Liver (tissue), 10 donors: ENCODE measurements at places on chromosomes 5 and 9. TPM values are rescaled to one million over a fixed set of nuclear protein-coding genes. Genes with fewer than 3 reads are reported as not detected.

DNA sequence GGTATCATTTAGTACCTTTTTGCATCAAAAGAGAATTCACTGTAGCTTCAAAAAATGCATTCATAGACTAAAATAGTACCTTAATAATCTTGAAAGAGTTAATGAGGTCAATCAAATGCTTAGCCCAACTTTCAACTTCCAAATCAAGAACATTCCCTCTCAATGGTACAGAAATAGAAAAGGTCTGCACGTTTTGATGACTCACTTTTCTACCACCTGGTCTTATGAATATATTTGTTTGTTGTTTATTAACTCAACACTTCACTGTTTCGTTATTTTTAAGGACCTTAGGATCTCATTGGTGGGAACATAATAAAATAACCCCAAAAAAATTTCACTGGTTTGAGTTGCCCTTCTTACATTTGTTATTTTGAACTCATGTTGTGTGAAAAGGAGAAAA is 229.5 kb downstream of the MEF2C start:
- H3K27ac ChIP-seq = no peak overlapping the region
- no peaks in the 10 kb centered on the region for H3K4me1 ChIP-seq

DNA sequence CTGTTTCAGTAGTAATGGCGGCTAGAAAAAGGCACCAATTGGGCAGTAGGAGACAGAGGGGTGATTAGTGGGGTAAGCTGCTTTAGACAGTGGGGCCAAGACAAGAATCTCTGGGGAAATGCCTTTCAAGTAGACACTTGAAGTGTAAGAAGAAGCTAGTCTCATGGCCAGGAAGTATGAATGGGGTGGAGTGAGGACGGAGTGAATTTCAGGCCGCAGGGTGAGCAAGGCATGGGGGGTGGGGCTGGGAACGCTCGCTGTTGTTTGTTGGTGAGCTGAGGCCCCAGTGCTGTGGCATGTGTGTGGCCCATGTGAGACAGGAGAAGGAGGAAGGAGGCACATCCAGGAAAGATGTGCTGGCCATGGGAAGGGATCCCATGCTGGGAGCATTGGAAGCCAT is 149.2 kb upstream of the NFIL3 start:
- DNase-seq = no peak
- H3K4me3 ChIP-seq = no peak overlapping the region
- H3K36me3 ChIP-seq = no peaks in the 10 kb centered on the region

The LAMC3 gene
- polyA plus RNA-seq = 2.5 TPM

The PTGES gene
- 0.17 TPM for polyA plus RNA-seq

GRCh38 chr5:149959406-149960236 is 937 bp upstream of the SLC26A2 start:
- H3K4me3 ChIP-seq = peak overlapping the region; percentile 21
- H3K27me3 ChIP-seq = no peaks in the 10 kb centered on the region
- no peaks in the 10 kb centered on the region for H3K36me3 ChIP-seq
- no peaks in the 10 kb centered on the region for H3K4me1 ChIP-seq

DNA sequence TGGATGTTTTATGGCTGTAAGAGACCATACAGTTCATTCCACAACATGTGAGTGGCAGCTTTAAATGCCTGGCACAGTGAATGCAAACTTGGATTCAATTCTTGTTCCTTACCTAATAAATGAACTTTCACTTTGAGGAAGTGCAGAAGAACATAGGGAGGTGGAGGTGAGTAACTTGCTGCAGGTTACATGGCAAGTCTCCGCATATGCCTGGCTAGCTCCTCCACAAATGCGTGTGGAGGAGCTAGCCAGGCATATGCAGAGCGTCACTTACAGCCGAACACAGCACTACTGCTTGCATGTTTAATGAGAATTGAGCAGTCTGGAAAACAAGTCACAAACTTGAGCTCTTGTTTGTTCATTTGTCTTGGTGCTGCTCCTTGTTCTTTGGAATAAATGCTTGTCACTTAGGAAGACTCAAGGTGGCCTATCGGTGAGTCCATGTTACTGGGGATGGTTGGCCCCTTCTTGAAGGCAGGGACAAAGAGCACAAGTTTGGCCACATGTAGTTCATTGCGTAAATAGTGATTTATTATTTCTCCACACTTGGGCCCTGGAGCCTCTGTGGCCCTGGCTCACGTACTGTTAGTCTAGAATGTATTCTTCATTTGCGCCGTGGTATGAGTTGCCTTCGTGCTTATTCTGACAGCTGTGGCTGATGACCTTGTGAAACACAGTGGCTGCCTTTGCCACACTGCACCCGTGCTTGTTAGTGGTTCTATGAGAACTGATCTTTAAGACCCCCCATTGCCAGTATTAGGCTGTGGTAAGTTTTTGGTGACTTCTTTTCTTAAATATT is 3.1 kb downstream of the ISOC1 start:
- H3K36me3 ChIP-seq = no peaks in the 10 kb centered on the region
- H3K4me3 ChIP-seq = no peak overlapping the region
- no peak for DNase-seq
- no peak overlapping the region for H3K27ac ChIP-seq

- H3K27ac ChIP-seq = no peak overlapping the region
- no peak for DNase-seq
- no peaks in the 10 kb centered on the region for H3K27me3 ChIP-seq
- peaks cover 3% of the 10 kb centered on the region for H3K4me1 ChIP-seq
- H3K36me3 ChIP-seq = no peaks in the 10 kb centered on the region
Observed at GRCh38 chr5:9502864-9503263, 43.0 kb downstream of the SEMA5A start.

The FAM174A gene
- polyA plus RNA-seq = 20.4 TPM

GRCh38 chr9:136326061-136326760 is 1.1 kb upstream of the GPSM1 start:
- DNase-seq = no peak
- no peaks in the 10 kb centered on the region for H3K36me3 ChIP-seq
- H3K27me3 ChIP-seq = no peaks in the 10 kb centered on the region
- no peak overlapping the region for H3K4me3 ChIP-seq
- H3K4me1 ChIP-seq = peaks cover 12% of the 10 kb centered on the region
- peak overlapping the region; percentile 50 for H3K27ac ChIP-seq

DNA sequence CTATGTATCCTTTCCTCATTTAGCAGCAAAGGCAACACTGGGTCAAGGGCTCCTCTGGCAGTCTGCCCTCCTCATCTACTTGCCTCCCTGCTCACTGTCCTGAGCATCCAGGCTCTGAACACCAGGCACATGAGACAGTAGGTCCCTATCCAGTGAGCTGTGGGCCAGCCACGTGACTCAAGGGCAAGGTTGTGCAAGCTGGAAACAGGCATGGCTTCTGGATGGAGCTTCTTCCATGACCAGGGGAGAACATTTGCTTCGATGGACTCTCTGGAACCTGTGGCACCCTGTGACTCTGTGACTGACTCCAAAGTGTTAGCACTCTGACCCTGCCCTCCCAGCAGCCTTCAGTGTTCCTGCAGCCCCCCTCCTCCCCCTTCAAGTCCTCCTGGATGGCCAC is 31.2 kb downstream of the ENHO start:
- DNase-seq = no peak
- H3K4me3 ChIP-seq = no peak overlapping the region
- no peaks in the 10 kb centered on the region for H3K4me1 ChIP-seq
- H3K27ac ChIP-seq = no peak overlapping the region
- H3K27me3 ChIP-seq = no peaks in the 10 kb centered on the region

- H3K36me3 ChIP-seq = no peaks in the 10 kb centered on the region
- no peak overlapping the region for H3K4me3 ChIP-seq
- H3K4me1 ChIP-seq = no peaks in the 10 kb centered on the region
- H3K27ac ChIP-seq = no peak overlapping the region
- no peak for DNase-seq
- no peaks in the 10 kb centered on the region for H3K27me3 ChIP-seq
Observed at GRCh38 chr5:165035520-165035919, 1530.1 kb downstream of the MAT2B start.

DNA sequence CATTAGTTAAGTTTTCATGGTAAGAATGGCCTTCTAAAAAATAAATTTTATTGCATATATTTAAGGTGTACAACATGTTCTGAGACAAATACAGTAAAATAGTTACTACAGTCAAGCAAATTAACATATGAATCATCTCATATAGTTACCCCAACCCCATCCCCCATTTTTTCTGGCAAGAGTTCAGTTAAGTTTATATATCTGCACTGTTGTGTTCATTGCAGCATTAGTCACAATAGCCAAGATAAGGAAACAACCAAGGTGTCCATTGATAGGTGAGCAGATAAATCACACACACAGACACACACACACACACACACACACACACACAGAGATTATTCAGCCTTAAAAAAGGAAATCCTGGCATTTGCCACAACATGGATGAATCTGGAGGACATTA is 37.2 kb upstream of the OTULIN start:
- DNase-seq = no peak
- H3K27ac ChIP-seq = no peak overlapping the region
- no peak overlapping the region for H3K4me3 ChIP-seq
- no peaks in the 10 kb centered on the region for H3K4me1 ChIP-seq

DNA sequence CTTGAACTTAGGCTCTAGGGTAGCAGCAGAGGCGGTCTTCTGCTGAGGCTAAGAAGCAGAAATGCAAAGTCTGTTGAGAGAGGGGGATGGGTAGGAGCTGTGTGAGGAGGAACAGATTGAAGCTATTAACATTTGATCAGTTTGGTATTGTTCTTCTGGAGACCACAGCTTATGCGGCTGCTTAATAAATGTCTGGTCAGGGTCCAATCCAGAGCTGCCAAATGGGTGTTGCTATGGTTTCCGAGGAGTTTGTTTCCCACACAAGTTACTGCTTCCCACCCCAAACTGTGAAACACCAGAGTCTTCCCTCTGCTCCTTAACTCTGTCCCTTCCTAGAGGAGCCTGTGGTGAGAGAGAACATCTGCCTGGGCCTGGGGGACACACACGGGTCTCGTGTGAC is 142.2 kb upstream of the KLF4 start:
- no peaks in the 10 kb centered on the region for H3K36me3 ChIP-seq
- no peak overlapping the region for H3K27ac ChIP-seq
- no peaks in the 10 kb centered on the region for H3K4me1 ChIP-seq
- no peak for DNase-seq
- H3K27me3 ChIP-seq = no peaks in the 10 kb centered on the region
- H3K4me3 ChIP-seq = no peak overlapping the region

GRCh38 chr5:150556859-150557508 is 49.1 kb downstream of the NDST1 start:
- H3K36me3 ChIP-seq = peaks cover 21% of the 10 kb centered on the region
- no peak overlapping the region for H3K27ac ChIP-seq
- H3K4me1 ChIP-seq = peaks cover 1% of the 10 kb centered on the region
- H3K27me3 ChIP-seq = no peaks in the 10 kb centered on the region
- H3K4me3 ChIP-seq = no peak overlapping the region

The ANKRD34B gene
- polyA plus RNA-seq = 0.04 TPM

- H3K27ac ChIP-seq = peak overlapping the region; percentile 71
- H3K4me1 ChIP-seq = peaks cover 2% of the 10 kb centered on the region
- H3K27me3 ChIP-seq = no peaks in the 10 kb centered on the region
Observed at GRCh38 chr9:109440797-109441287, 57.3 kb downstream of the PTPN3 start.

GRCh38 chr5:100872408-100873190 is 30.5 kb downstream of the ST8SIA4 start:
- no peaks in the 10 kb centered on the region for H3K36me3 ChIP-seq
- no peak overlapping the region for H3K27ac ChIP-seq
- no peak overlapping the region for H3K4me3 ChIP-seq
- H3K4me1 ChIP-seq = no peaks in the 10 kb centered on the region

- no peaks in the 10 kb centered on the region for H3K36me3 ChIP-seq
- DNase-seq = no peak
Observed at GRCh38 chr5:67100301-67100700, 96.3 kb downstream of the CD180 start.

The DDX46 gene
- polyA plus RNA-seq = 15.7 TPM

DNA sequence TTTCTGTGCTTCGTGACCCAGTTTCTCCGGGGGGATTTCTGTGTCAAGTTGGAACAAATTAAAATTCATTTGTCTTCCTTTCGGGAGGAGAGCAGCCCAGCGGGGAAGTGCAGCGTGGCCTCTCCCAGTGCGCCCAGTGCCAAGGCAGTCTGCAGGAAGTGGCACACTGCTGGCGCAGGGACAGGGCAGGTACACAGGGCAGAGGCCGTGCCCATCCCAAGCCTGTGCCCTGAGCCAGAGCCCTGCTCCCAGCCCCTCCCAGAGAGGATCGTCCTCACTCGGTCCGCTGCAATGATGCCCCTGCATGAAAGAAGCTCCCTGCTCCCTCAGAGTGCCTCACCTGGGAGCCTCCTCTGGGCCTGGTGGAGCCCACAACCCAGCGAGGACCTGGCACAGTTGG is 82.4 kb upstream of the PPP1R26 start:
- no peaks in the 10 kb centered on the region for H3K4me1 ChIP-seq
- no peak overlapping the region for H3K27ac ChIP-seq
- no peaks in the 10 kb centered on the region for H3K36me3 ChIP-seq

The C5orf34 gene
- polyA plus RNA-seq = 0.31 TPM

The TMEM232 gene
- 0.39 TPM for polyA plus RNA-seq

- no peaks in the 10 kb centered on the region for H3K36me3 ChIP-seq
- peak overlapping the region; percentile 44 for H3K27ac ChIP-seq
- H3K4me3 ChIP-seq = peak overlapping the region; percentile 77
- peak; percentile 74 for DNase-seq
- no peaks in the 10 kb centered on the region for H3K27me3 ChIP-seq
- H3K4me1 ChIP-seq = no peaks in the 10 kb centered on the region
Observed at GRCh38 chr5:176543428-176544182, 5.5 kb upstream of the CDHR2 start.

DNA sequence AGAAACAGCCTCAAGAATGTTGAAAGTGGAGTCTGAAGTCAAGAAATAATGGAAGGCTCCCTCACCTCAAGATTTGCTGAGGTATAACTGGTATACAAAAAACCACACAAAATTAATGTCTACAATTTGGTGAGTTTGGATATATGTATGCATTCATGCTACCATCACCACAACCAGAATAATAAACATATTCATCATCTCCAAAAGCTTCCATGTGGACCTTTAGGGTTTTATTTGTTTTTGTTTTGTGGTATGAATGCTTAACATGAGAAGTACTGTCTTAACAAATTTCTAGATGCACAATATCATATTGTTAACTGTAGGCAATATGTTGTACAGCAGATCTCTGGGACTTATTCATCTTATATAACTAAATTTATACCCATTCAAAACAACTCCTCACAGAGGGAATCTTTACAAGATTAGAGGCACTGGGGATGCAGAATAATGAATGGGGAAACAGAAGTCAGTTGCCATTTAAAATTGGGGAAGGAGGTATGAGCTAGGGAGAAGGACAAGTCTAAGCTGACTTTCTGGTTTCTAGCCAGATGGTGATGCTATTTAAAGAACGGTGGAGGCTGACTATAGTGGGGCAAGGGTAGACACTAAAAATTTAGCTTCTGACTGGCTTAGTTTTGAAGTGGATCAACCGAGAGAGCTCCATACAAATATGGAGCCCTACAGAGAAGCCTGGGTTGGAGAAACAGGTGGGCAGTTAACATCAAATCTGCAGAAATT is 213.9 kb downstream of the BNC2 start:
- no peak overlapping the region for H3K4me3 ChIP-seq
- no peak for DNase-seq
- H3K36me3 ChIP-seq = no peaks in the 10 kb centered on the region
- H3K4me1 ChIP-seq = peaks cover 9% of the 10 kb centered on the region
- H3K27me3 ChIP-seq = no peaks in the 10 kb centered on the region

DNA sequence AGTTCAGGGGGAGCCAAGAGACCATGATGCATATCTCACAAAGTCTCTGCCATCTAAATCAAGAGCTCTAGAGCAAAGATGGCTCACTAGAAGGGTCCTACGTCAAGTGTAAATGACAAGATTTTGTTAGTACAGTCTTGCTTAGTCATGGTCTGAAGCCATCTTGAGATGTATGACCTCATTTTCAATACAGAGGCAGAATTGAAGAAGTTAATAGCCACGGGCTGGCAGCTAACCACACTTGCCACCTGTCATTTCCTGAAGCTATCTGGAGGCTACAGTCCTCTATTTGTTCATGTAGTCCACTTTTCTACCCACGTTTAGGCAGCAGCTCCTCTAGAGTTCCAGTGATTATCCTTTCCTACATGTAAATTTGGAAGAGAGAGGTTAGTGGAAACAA is 231.7 kb upstream of the CDH12 start:
- DNase-seq = no peak
- H3K4me3 ChIP-seq = no peak overlapping the region
- no peak overlapping the region for H3K27ac ChIP-seq
- no peaks in the 10 kb centered on the region for H3K27me3 ChIP-seq
- H3K36me3 ChIP-seq = no peaks in the 10 kb centered on the region
- H3K4me1 ChIP-seq = no peaks in the 10 kb centered on the region
